ENCODE measurements at places on chromosomes 7 and 10.

- no peak for DNase-seq
These were observed 6.1 kb downstream of the RNF133 start for GRCh38 chr7:122692769-122693309.

- DNase-seq: no peak
These were observed 66.3 kb downstream of the KLHDC10 start for GRCh38 chr7:130136579-130137167.

DNA sequence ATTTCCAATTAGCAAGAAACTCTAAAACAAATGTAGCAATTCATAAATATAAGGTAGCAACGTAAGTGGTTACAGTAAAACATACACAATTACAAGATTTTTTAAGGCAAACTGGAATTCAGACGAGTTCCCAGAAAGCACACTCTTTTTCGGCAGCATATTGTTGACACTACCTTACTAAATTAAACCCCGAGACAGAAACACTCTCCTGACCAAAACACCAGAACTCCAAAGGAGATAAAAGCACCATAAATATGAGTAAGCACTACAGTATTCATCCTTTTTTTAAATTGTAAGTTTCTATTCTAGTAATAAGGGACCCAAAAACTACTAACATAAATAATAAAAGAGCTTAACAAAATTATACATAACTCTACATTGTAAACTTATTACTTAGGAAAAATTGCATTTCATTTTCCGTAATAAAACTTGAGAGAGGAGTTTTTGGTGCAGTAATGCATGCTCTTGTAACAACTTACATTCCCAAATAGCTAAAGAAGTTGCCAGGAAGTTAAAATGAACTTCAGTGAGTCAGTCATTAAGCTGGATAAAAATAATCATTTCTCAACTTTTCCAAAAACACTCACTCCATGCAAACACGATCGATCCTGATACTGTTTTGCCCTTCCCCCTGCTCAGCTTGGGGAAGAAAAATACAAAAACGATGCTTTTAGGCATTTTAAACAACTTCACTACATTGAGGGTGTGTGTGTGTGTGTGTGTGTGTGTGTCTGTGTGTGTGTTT, 2.0 kb downstream of the PIP4K2A start:
- DNase-seq: no peak

DNA sequence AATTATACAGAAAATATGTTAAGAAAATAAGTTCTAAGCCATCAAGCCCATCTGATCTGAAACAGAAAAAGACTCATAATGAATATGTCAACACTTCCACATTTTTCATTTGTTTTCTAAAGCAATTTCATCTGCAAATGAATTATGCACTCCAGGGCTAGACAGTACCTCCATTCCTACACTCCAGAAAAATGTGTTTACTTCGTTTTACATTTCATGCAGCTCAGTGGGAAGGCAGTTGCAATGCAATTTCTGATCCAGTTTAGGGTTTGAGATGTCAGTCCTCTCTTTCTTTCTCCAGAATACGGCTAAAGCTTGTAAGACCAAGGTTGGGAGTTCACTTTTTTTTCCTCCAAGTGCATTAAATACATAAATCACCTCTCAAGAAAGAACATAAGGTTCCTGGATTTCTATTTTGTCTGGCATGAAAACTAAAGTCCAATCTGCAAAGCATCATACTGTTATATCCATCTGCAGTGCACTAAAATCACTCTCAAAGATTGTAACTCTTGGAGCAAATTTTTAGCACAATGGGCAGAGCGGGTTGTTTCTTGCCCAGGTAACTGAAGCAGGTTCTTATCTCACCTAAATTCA, 348.8 kb upstream of the C7orf33 start:
- no peak for DNase-seq

DNA sequence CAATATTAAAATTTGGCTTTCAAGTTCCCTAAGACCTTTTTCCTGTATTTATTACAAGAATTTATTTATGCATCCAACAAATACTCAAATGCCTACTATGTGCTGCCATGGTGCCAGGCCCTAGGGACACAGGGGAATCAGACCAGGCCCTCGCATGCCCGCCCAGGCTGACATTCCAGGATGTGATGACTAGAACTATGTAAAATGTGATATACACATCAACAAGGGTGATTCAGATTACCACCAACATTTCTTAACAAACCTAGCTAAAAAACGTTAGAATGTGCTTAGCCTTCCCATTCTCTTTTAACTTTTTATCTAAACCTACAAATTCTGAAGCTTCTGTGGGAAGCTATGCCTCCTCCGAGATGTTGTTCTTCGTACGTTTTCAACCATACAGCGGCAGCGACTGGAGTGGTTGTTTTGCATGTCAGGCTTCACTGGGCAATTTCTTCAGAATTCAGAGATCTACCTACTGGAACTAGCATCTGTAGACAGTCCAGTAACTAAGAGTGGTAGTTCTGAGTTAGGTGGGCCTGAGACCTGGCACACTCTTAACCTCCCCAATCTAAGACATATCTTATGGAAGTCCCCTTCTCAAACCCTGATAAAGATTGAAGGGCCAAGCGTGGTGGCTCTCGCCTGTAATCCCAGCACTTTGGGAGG, 22.1 kb downstream of the GNA12 start:
- DNase-seq: peak; percentile 84

GRCh38 chr10:5565671-5566581, 41.2 kb downstream of the CALML3 start:
- no peak for DNase-seq

DNA sequence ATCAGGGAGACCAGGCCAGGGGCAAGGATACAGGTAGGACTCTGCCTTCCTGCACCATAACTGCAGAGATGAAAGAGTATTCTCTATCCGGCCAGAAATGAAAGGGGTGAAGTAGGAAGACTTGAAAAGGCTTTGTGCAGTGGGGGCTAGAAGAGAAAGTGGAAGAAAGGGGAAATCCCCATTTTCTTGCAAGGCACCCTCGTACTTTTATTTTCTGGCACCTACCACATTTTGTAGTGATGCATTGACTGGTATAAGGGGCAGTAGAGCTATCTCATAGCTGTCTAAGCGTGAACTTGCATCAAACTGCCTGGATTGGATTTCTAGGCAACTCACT, 752 bp upstream of the CAMK2G start:
- no peak for DNase-seq

- DNase-seq: no peak
These were observed 35.5 kb downstream of the GPRIN2 start for GRCh38 chr10:46520941-46521340.

DNA sequence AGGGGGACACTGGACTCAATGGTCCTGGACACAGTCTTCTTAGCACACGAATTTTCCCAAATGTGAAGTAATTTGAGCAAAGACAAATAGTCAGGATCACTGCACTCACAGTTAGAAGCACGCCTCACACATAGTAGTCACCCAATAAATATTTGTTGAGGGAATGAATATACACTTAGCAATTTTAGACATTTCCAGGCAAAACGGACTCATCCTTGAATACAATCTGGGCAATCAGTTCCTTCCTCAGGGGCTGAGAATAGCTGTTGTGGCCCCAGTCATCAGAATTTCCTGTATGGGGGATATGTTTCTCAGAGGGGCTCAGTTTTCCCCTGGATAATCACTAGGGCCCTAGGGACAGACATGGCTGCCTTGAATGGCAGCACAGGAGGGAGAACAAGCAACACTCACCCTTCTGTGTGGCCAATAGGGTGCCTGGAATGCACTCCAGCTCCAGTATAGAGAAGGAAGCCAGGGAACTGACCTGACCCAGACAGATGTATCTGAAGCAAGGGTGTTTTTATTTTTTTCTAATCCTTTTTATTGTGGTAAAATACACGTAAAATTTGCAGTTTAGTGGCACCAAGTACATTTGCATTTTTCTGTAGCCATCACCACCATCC, 282.7 kb upstream of the ZNF32 start:
- peak; percentile 51 for DNase-seq

GRCh38 chr10:26439406-26440087, 1.4 kb downstream of the APBB1IP start:
- DNase-seq: no peak

DNA sequence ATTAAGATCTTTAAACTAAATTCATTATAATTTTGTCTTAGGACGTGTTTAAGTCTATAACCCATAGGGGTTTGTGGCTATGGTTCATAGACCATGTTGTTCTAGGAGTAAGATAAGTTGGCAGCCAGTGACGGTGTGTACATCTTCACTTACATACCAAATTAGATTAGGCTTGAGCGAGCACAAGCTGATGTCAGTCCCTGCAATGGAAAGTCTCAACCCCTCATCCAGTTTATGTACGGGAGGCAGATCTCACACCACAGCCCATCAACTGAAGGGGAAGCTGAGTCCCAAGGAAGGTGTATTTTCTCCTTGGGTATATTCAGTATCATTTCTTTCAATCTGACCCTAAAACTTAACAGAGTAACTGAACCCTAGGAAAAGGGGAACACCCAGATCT, 5.1 kb upstream of the SMC3 start:
- DNase-seq: no peak

DNA sequence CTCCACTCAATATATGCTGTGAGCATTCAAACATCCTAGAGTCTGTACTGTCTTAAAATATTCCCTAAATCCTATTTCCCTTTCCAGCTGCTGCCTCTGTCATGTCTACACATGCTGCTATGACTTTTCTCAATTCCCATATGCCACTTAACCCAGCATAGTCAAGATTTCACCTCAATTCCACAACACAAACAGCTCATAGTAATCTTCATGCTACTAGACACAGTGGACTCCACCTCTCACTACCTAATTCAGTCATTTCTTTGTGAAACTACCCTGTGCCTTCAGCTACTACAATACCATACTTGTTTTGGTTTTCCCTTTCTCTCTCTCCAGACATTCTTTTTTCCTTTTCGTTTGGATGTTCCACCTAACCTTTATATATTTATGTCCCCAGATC, 45.5 kb downstream of the GSAP start:
- DNase-seq: no peak

DNA sequence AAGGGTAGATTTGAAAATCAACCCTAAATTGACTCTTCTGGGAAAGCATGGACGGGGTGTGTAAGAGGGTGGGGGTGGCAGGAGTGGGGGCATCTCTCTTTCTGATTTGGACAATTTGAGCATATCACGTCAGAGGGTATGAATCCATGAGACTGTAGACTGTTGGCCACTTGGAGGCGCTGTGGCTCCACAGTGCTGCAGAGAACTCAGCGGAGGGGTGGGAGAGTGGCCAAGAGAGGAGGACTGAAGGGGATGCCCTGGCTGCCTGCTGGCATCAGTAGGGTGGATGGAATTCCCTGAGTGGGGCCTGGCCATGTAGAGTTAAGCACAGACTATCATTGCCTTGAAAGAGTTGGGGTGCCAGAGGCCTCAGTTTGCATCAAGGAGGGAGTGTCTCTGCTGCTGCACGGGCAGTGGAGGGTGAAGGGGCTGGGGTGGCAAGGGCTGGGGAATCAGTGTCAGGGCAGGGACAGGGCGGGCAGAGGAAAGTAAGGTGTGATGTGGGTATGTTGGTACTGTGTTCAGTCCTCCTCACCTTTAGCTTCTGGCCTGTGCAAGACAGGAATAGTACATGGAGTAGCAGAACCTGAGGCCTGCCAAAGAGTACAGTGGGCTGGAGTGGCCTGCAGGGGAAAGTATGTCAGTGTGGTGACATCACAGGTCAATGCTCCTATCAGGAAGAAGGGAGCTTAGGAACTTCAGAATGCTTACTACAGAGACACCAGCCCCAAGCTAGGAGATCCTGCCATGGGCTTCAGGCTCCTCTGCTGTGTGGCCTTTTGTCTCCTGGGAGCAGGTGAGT, 133.5 kb upstream of the PRSS58 start:
- no peak for DNase-seq

GRCh38 chr10:70122742-70123141, 9.9 kb downstream of the AIFM2 start:
- no peak for DNase-seq

DNA sequence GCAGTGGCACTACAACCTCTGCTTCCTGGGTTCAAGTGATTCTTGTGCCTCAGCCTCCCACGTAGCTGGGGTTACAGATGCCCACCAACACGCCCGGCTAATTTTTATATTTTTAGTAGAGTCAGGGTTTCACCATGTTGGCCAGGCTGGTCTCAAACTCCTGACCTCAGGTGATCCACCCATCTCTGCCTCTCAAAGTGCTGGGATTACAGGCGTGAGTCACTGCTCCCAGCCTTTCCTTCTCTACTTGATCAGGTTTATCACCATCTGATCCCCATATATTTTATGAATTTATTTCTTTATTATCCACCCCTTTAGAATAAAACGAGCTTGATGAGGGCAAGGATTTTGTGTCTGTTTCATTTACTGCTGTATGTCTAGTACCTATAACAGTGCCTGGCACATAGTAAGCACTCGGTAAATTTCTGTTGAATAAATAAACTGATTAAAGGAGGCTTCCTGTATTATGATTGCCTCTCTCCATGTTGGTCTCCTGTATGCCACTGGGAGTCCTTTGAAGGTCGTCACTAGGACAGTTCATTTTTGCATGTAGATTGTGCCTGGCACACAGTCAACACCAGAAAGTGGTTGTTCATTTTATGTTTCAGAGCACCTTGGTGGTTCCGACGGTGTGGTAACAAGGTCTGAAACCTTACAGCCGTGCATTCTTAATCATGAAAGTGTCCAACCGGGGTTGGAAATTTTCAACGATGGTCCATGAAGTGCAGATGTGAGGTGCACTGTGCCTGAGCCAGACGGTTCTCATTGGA, 9.6 kb upstream of the EIF3A start:
- DNase-seq: no peak

DNA sequence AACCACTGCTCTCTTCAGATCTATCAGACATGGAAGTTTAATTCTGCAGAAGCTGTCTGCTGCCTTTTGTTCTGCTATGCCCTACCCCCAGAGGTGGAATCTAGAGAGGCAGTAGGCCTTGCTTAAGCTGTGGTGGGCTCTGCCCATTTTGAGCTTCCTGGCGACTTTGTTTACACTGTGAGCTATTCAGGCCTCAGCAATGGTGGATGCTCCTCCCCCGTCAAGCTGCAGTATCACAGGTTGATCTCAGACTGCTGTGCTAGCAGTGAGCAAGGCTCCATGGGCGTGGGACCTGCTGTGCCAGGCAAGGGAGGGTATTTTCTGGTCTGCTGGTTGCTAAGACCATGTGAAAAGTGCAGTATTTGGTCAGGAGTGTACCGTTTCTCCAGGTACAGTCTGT, 45.1 kb upstream of the CDK14 start:
- no peak for DNase-seq

GRCh38 chr10:124728830-124729661, 15.1 kb downstream of the FAM53B start:
- DNase-seq: no peak

GRCh38 chr10:43689007-43689491, 40.4 kb upstream of the ZNF32 start:
- DNase-seq: no peak

DNA sequence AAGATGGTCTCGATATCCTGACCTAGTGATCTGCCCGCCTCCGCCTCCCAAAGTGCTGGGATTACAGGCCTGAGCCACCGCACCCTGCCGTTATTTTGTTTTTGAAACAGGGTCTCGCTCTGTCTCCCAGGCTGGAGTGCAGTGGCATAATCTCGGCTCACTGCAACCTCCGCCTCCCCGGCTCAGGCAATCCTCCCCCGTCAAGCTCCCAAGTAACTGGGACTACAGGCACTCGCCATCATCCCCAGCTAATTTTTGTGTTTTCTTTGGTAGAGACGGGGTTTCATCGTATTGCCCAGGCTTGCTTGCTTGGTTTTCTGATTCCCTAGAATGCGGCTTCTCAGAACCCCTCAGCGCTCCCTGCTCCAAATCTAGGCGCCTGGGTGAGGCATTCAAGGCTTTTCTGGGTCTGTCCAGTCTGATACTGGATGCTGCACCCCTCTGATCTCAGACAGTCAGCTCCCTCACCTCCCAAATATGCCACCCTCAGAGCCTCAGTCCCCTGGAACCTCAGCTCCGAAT, 1.3 kb downstream of the TFR2 start:
- DNase-seq: no peak

- DNase-seq: no peak
These were observed 28.9 kb upstream of the ASAH2 start for GRCh38 chr10:50280049-50280841.

GRCh38 chr7:98698976-98699375, 81.9 kb downstream of the NPTX2 start:
- DNase-seq: no peak
